ENCODE measurements at places on chromosomes 7 and 10.

DNA sequence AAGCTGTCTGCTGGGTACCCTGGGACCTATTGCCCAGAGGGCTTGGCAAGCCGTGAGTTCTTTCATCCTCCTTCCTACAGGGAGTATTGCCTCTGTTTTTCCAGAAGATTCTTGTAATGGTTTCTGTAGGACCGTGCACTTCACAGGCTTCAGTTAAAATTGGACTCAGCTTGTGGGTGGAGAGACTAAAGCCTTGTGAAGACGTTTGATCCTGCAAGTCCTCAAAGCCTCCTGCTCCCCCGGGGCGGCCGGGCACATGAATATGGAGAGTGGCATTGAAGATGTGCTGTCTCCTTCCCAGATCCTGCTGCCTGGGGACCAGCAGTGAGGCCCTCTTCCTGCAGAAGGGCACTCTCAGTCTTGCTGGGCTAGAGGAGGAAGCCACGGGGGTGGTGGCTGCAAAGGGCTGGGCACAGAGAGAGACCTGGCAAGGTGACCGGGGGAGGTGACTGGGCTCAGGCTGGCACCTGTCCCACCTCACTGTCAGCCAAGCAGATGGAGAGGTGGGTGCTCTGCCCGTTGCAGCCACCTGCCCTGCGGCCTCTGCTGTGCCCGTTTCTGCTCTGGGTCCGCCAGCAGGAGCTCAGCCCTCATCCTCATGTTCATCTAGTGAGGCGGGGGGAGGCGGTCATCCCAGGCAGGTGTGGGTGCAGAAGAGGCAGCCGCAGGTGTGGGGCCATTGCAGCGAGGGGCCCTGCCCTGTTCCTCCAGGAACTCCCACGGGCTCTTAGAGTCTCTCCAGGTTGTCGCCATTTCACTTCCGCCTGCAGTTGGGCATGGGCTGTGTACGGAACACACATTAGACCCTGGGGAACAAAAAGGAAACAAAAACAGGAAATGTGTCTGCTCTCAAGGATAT is 55.7 kb downstream of the TMEM209 start:
- H3K4me1 ChIP-seq, result peaks cover 3% of the 10 kb centered on the region
- H3K27me3 ChIP-seq, result no peaks in the 10 kb centered on the region
- no peaks in the 10 kb centered on the region for H3K36me3 ChIP-seq
- DNase-seq, result no peak
- H3K4me3 ChIP-seq, result no peak overlapping the region
- no peak overlapping the region for H3K27ac ChIP-seq

DNA sequence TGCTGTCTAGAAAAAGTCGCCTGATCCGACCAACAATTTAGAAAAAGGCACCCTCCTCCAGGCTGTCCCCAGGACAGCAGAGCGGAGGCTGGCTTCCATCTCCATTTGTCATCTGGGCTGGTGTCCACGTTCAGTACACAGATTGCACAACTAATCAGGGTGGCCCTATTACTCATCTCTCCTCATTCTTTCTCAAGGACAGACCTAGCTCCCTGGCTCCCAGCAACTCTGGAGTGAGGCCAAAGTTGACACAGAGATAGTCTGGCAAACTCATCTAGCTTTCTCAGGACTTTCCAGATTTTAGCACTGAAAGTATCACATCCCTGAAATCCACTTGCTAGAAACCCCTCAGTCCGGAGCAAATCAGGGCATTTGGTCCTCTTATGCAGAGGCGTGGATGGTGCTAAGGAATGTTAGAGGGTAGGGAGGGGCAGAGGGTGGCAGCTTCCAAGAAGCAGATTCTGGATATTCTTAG is 75.1 kb downstream of the DNAH11 start:
- peaks cover 40% of the 10 kb centered on the region for H3K4me1 ChIP-seq
- no peaks in the 10 kb centered on the region for H3K27me3 ChIP-seq
- DNase-seq, result peak; percentile 83
- H3K27ac ChIP-seq, result peak overlapping the region; percentile 94
- H3K4me3 ChIP-seq, result no peak overlapping the region

- H3K27me3 ChIP-seq, result no peaks in the 10 kb centered on the region
- no peaks in the 10 kb centered on the region for H3K36me3 ChIP-seq
- no peak for DNase-seq
- H3K27ac ChIP-seq, result no peak overlapping the region
These were observed 175.3 kb upstream of the TMEM229A start for GRCh38 chr7:124208173-124208572.

- peaks cover 35% of the 10 kb centered on the region for H3K4me1 ChIP-seq
- no peak overlapping the region for H3K4me3 ChIP-seq
- no peaks in the 10 kb centered on the region for H3K27me3 ChIP-seq
- DNase-seq, result no peak
- H3K36me3 ChIP-seq, result no peaks in the 10 kb centered on the region
These were observed 15.6 kb upstream of the AKR1C3 start for GRCh38 chr10:5078547-5079180.

- peaks cover 18% of the 10 kb centered on the region for H3K4me1 ChIP-seq
- no peak for DNase-seq
- H3K4me3 ChIP-seq, result no peak overlapping the region
- no peak overlapping the region for H3K27ac ChIP-seq
These were observed 14.7 kb downstream of the TMEM60 start for GRCh38 chr7:77783545-77783944.

GRCh38 chr10:77591238-77591880 is 46.2 kb downstream of the KCNMA1 start:
- peaks cover 16% of the 10 kb centered on the region for H3K4me1 ChIP-seq
- H3K4me3 ChIP-seq, result no peak overlapping the region
- H3K27me3 ChIP-seq, result no peaks in the 10 kb centered on the region
- no peak overlapping the region for H3K27ac ChIP-seq
- H3K36me3 ChIP-seq, result no peaks in the 10 kb centered on the region
- no peak for DNase-seq

- no peak overlapping the region for H3K4me3 ChIP-seq
- no peaks in the 10 kb centered on the region for H3K36me3 ChIP-seq
- no peaks in the 10 kb centered on the region for H3K27me3 ChIP-seq
- H3K4me1 ChIP-seq, result no peaks in the 10 kb centered on the region
- DNase-seq, result no peak
These were observed 467.5 kb downstream of the GPAM start for GRCh38 chr10:111716032-111716431.

DNA sequence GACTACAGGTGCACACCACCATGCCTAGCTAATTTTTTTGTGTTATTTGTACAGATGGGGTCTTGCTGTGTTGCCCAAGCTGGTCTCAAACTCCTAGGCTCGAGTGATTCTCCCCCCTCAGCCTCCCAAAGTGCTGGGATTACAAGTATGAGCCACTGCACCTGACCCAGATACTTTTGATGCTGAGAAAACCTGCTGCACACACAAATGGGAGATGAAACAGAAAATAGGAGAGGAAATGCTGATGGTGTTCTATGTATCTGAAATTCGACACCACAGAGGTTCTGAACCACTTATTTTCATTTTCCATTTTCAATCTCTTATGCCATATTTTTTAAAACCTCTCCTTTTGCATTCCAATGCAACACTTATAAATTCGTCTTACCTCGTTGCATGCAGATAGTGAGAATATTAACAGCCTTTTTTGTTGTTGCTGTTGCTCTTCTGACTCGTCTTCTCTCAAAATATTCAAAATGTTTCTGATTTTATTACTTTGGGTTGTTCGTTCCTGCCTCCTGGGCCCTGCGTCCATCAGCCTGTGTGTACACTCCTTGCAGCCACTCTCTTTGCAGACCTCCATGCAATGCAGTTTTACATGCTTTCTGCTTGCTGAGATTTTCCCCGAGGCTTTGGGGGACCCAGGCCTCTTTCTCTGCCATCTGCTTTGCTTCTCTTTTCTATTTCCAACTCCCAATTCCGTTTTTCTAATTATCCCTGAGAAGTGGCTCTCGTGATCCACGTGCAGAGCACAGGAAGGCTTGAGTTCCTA is 556.1 kb downstream of the GALNT17 start:
- H3K4me3 ChIP-seq, result no peak overlapping the region
- H3K27me3 ChIP-seq, result no peaks in the 10 kb centered on the region
- H3K36me3 ChIP-seq, result no peaks in the 10 kb centered on the region
- H3K4me1 ChIP-seq, result no peaks in the 10 kb centered on the region

Measured in Caco-2 (cell line).